Activated CD8-positive, alpha-beta memory T cell treated with anti-CD3 and anti-CD28 coated beads for 48 hours (primary cell): ENCODE measurements at places on chromosomes 12 and 14.

DNA sequence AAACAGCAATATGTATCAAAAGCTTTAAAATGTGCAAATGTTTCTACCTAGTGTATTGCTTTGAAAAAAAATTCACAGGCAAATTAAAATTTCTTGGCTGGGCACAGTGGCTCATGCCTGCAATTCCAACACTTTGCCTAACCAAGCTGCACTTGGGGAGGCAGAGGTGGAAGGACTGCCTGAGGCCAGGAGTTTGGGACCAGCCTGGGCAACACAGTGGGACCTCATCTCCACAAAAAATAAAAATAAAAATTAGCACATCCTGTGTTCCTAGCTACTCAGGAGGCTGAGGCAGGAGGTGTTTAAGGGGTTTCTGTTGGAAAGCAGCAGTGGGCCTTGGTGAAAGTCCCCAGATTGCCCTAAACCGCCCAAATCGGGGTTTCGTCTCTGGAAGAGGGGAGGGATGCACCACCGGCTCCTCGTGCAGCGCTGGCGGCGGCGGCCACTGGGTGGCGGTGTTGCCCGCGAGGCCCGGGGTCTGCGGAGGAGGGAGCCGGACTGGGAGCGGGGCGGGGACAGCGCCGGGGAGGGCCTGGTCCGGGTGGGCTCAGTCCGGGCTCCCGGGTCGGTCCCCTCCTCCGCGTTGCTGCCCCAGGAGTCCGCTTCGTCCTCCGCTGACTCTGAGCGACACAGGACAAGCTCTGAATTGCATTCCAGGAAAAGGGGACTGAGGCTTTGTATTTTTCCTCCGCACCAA lies 265.6 kb downstream of the AACS start:
- peak; percentile 39 for DNase-seq

- no peak for DNase-seq
These were observed 52.1 kb downstream of the NUAK1 start for GRCh38 chr12:106086696-106087095.

DNA sequence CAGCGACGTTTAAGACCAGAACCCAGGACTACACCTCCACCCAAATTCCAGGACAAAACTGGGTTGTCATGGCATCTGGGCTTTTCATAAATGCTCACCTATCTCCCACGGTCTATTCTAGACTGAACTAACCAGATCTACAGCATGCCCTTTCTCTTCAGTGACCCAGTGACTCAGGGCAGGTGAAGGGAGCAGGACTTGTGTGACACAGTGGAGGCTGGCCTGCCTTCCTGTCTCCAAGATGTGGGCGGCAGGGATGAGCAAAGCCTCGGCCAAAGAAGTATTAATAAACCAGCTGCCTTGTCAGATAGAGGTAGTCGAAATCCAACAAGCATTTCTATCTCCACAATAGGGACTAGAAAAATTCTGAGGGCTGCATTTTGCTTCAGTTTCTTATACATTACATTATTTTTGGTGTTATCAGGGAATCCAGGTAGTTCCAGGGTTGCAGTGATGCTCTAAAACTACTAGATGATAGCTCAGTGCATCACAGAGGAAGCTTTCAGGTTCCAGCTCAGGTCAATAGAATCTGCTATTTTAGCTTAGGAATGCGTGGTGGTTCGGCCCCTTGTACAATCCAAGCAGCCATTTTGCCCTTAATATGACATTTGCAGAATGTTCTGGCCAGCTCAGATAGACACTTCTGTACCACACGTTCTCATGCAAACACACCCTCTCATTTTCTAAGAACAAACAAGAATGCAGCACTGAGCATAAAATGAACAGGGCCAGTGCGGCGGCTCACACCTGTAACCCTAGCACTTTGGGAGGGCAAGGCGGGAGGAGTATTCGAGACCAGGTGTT lies 4.2 kb upstream of the GLRX5 start:
- DNase-seq, result no peak

- DNase-seq, result no peak
These were observed 82.6 kb downstream of the NTF3 start for GRCh38 chr12:5514545-5514944.

- DNase-seq, result no peak
These were observed at the start of gene MORN3 for GRCh38 chr12:121669521-121669900. MORN3 (minus strand) TSS chr12:121669654; CDS start chr12:121669483, 171 bp downstream.

DNA sequence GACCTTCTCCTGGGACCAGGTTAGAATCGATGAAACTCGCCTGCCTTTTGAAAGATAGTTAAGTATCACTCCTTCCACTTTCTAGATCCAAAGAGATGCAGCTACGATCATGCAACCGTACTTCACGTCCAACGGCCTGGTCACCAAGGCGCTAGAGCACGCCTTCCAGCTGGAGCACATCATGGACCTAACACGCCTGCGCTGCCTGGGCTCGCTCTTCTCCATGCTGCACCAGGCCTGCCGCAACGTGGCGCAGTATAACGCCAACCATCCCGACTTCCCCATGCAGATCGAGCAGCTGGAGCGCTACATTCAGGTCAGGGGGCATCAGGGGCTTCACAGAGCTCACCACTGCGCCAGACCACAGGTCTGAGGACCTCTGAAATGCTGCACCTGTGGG lies 51.4 kb downstream of the DYNC1H1 start:
- no peak for DNase-seq

GRCh38 chr14:68730811-68731425 lies 61.9 kb downstream of the ZFP36L1 start:
- no peak for DNase-seq

- DNase-seq, result no peak
These were observed 233.3 kb upstream of the EGLN3 start for GRCh38 chr14:34184126-34184525.

DNA sequence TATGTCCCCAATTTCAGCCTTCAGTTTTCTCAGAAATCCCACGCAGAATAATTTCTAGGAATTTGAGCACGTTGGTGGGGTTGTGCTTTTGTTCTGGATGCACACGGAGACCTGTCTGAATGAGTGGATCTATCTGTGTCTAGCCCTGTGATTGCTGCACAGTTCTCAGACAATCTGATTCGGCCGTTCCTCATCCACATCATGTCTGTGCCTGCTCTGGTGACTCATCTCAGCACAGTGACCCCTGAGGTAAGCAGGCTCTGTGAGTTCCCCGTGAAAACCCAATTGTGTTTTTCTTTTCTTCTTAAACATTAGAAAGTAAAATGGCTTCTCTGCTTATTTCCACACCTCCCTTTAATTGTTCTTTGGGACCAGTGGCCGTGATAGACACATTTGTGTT lies 20.2 kb downstream of the UBE3B start:
- no peak for DNase-seq

- DNase-seq, result no peak
These were observed 3.2 kb downstream of the SUSD6 start for GRCh38 chr14:69614592-69614991.

DNA sequence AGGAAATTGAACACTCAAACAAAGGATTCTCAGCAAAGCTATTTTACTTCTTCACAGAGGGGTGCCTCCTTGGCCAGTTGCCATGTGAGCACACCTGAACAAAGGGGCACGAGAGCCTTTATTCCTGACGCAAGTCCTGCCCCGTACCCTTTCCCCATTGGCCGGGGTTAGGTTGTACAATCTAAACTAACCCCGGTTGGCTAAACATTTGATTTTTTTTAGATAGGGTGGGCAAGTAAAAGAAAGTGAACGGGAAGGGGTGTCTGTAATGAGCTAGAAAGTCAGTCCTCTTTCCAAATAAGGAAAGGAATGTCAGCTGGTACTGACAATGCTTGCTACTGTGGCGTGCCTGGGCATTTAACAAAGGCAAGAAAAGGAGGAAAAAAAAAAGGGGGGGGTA lies 135.5 kb upstream of the CDKN3 start:
- DNase-seq, result no peak

DNA sequence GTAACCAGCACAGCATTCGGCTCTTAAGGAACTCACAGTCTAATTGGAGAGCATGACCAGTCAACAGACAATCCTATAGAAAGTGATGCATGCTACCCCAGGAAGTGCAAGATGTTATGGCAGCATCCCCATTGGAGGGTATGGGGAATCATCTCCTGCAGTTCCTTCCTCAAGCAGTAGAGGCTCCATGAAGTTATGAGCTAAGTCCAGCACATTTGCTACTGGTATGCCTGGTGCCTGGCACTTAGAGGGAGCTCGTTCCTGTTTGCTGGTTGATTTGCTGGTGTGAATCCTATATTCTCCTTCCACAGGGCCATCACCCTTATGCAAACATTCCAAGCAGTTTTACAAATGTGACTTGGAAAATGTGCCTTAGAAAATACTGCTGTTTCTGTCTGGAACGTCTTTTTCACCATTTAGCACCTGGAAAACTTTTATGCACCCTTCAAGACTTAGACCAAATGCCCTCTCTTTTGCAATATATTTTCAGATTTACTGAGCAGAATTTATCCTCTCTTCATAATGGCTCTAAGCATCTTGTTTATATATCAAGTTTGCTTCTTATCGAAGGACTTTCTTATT lies 136.1 kb upstream of the WSCD2 start:
- DNase-seq, result no peak

GRCh38 chr12:22858849-22859570 lies 234.0 kb downstream of the ETNK1 start:
- no peak for DNase-seq

GRCh38 chr12:130764475-130765185 lies 48.5 kb upstream of the RIMBP2 start:
- no peak for DNase-seq

GRCh38 chr12:11827091-11828061 lies 177.9 kb downstream of the ETV6 start:
- no peak for DNase-seq

DNA sequence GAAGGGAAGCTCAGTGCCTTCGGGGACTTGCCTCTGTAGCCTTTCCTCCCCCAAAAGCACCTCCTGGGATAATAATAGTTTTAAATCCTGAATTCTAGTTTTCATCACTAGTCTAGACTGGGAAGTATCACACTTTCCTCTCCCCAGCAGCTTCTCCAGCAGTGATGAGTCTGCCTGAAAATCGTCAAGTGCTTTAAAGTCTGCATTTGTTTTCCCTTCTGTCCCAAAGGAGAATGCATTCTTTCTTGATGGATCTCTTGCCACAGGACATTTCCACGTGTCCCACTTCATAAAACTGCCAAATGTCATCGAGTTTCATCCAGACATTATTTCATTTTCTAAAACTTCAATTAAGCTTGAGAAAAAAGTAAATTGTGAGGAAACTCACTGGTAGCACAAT lies 15.0 kb downstream of the CSRP2 start:
- no peak for DNase-seq

DNA sequence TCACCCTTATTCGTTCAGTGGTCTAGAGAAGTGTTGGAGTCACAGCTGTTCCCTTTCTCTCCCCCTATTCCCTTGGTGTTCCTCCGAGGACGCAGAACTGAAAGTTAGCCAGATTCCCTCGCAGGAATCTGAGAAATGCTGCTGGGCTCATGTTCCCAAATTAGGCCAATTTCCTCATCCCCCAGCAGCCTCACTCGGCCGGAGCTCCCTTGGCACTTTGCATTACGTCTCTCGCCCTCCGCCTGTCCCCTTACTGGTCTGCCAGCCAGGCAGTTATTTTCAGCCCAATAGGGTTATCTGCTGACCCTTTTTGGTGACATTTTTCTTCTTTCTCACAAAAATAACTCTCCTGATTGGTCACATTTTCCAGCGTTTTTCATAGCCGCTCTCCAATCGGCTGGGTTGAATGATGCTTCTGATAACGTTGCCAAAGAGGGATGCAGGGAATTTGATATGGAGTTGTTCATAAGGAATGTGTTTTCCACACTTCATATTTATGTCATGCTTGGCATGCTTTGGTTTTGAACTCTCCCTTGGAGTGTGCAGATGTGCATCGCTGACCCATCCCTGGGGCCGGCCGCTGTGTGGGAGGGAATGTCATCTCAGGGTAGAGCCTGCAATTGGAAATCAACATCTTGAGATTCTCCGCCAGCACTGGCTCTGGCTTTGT lies 9.9 kb downstream of the IFT43 start:
- no peak for DNase-seq

DNA sequence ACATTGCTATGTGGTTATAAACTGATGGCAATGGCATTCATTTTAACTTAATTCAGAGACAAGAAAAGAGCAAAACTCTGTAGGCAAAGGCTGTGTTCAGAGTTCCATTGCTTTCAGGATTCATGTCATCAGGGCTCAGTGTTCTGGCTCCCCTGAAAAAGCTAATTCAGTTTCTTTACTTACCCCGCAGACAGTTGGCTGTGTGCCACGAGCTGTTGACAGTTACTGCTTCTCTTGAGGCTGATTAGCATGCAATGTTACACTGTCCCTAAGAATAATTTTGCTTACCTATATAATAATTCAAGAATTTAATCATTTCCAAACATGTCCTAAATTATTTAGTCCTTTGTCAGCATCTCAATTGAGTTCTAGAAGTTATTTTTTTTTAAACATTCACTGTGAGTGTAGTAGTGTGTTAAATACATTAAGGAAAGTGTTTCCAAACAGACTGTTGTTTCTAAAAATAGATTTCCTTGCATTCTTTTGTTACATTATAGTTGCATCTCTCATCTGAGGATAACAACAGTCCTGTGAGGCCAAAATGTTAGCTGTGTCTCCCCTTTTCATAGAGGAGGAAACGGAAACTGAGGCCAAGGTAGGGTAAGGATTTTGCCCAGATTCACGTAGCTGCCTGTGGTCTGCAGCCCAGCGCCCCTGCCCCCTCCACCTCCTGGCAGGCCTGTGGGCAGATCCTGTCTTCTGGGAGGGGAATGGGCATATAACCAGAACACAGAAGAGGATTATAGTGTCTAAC lies 98.6 kb downstream of the PELI2 start:
- DNase-seq, result no peak

GRCh38 chr12:96054244-96054610 lies 18.8 kb upstream of the LTA4H start:
- DNase-seq, result no peak

DNA sequence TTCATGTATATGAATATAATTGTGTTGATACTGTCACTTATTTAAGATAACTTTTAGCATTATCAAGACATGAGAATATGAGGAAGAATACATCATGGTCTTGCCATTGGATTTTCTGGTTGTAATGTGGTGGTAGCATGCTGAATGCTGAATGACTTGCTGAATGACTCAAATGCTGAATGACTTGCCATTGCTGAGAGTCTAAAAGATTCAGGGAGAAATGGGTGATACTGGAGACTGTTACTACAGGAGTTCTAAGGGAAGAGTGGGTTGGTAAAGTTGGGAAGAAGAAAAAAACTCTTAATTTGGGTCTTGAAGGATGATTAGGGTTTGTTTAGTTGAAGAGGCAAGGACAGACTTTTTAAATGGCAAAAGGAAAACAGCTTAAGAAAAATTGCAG lies 72.1 kb upstream of the MANSC4 start:
- DNase-seq, result no peak

DNA sequence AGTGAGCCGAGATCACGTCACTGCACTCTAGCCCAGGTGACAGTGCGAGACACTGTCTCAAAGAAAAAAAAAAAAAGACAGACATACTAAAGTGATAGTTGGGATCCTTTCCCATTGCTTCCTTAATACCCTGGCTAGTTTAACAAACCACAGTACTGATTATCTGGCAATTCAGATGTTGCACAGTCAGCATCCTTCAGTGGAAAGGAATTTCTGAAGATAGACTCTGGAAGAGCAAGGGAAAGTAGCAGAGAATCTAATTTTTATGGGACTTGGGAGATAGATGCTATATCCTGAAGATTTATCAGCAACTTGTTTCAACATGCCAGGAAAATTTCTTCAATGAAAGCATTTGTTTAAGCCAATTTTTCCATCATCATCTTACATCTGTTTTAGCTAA lies 6.5 kb upstream of the PPFIBP1 start:
- DNase-seq, result no peak
